ENCODE measurements at places on chromosomes 2 and 18.

DNA sequence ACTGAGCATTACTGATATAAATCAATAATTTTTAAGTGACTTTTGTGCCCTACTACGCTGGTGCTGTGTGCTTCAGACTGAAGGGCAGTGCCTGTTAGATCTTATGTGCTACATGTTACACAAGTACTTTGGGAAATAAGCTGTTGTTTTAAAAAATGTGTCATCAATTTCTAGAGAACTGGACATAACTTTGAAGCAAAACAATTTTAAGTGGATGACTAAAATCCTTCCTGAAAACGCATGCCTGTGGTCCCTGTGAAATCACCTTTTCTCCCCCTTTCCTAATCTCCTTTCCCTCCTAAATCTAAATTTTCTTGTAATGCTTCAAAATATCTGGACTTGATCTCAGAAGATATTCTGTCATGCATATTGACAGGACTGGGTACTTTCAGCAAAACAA lies 7.1 kb upstream of the IL1RL1 start:
- no peak for DNase-seq

DNA sequence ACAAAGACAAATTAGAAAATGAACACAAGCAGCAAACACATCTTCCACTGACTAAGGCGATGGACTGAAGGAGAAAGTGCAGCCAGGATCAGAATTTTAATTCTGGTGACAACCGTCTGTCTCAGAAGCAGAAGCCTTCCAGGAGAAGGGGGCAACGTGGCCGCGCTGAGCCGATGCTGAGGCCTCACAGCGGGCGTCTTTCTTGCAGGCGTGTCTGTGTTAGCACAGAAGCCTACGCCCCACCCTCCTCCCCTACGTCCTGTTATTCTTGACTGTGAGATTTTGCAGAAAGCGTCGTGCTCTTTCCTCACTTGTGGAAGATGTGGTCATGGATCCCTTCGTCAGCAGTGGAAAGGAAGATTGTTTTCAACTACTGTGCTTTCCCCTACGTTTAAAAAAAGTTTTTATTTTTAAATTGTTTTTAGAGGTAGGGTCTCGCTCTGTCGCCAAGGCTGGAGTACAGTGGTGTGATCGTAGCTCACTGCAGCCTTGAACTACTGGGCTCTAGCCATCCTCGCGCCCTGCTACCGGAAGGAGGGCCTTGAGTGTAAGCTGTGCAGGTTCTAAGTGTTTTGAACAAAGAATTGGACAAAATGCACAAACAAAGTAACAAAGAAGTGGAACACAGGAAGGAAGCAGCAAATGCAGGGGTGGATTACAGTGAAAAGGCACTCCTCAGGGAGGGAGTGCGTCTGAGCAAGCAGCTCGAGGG lies 422.0 kb downstream of the GALR1 start:
- DNase-seq: peak; percentile 53

DNA sequence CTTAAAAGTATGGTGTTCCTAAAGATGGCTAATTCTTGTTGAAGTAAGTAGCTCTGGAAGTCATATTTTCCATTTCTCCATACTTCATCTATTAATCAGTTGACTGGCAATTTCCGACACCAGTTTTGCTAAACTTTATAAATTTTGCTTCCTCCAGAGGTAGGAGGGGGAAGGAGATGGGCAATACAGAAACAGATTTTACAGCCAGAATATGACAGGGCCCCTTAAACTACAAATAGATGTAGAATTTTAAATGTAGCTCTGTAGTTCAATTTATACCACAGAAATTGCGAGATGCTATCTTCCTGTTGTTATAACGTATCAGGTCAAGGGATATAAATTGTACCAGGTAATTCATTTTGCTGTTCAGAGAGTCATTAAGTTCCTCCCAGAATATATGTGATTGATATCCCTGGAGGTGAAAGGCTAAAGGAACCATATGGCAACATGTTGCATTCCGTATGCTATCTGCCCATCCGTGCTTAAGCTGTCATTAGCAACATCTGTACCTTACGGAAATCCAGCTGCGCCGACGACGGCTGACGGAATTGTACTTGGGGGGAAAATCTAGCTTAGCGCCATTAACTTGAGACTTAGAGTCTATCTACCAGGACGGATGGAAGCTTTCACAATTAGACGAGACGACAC lies 8.4 kb upstream of the NR4A2 start:
- no peak for DNase-seq

DNA sequence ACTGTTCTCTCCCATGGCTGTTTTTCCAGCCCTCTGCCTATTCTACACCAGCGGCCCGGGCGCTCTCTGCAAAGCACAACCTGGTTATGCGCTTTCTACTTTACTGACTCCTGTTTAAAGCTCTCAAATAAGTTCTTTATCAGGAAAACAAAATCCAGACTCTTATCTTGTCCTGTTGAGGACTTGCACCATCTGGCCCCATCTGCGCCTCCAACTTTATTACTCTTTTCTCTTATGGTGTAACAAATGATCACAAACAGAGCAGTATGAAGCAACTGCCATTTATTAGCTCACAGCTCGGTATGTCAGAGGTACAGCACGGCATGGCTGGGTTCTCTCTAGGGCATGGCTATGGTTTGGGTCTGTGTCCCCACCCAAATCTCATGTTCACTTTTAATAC lies 236.5 kb upstream of the NT5C1B start:
- no peak for DNase-seq

- DNase-seq: no peak
Measured at GRCh38 chr2:208326016-208326415, 60.0 kb downstream of the PIKFYVE start.

GRCh38 chr18:74137920-74138538 lies 9.6 kb downstream of the FBXO15 start:
- DNase-seq: no peak

DNA sequence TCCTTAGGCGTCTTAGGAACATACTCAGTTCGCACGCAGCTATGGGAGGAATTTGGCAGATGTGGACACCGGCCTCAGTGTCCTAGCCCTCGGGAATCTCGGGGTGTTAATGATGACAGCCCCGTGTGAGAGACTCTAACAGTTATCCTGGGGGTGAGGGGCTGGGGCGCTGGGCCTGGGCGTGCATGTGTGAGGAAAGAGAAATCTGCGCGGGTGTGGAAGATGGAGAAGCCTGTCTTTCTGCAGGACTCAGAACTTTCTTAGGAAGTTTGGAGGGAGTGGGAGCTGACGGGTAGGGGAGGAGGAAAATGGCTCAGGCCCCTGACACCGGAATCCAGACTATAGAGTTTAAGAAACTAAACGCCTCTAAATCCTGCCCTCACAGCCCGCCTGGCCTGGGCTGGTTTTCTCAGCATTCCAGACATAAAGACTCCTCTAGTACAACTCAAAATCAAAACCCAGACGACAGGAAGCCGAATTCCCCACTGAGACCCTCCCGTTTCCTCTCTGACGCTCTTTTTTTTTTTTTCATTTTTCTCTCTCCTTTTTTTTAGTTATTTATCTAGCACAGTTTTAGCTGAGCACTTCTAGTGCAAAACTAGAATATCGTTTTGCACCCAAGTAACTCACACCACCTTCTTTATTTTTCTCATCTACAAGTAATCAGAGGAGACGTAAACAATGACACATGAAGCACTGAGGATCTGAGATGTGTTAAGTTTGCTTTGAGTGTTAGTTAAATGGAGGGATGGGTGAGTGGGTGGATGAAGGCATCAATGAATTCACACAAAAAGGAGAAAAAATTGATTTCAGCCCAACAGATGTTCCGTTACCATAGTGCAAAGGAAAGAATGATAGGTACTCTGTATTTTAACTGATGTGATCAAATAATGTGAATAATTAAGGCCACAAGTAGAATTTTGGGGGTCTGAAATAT lies 1.2 kb upstream of the HAAO start:
- no peak for DNase-seq

GRCh38 chr2:46921676-46922448 lies 6.3 kb upstream of the MCFD2 start:
- no peak for DNase-seq

DNA sequence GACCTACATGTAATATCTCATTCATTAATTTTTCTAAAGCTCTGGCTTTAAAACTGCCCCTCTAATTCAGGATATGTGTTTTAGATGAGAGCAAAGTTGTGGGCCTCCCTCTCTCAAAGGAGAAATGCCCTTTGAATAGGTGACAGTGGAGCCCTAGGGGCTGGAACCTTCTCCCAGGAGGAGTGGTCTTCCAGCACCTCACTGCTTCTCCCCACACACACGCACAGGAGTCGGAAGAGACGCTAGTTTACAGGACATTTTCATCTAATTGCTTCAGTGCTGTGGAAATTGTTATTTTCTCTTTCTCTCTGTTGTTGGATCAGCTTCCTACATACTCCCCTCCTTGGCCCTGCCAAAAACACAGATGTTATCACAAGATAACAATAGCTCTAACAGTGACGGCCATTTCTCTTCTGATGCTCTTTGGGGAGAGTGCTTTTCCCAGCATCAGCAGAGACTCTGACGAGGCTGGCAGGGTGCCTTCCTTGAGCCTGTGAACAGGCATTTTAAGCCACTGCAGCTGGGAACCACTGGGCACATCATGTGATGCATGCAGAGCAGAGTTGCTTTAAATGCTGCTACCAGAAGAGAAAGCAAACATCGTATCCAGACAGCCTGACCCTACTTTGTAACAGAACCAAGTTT lies 209.4 kb upstream of the SP5 start:
- no peak for DNase-seq

- DNase-seq: no peak
Measured at GRCh38 chr18:59929621-59930295, 30.0 kb downstream of the PMAIP1 start.

- no peak for DNase-seq
Measured at GRCh38 chr2:57536535-57537231, 509.9 kb upstream of the VRK2 start.

DNA sequence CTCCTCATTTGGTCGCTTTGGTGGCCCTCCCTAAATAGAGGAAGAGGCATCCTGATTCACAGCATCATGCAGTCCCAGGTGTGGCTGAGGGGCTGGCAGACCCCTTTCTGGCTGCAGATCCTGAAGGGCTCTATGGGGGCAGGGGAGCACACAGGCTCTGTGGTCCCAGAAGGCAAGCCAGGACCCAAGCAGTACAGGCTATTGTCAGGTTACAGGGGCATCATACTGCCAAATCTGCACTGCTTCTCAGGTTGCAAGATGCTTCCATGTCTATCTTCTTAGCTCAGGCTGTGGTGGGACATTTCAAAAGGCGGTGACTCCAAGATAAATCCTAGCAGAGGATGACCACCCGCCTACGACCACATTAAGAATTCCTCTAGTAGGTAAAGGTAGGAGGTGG lies 54.3 kb downstream of the TTC32 start:
- no peak for DNase-seq

DNA sequence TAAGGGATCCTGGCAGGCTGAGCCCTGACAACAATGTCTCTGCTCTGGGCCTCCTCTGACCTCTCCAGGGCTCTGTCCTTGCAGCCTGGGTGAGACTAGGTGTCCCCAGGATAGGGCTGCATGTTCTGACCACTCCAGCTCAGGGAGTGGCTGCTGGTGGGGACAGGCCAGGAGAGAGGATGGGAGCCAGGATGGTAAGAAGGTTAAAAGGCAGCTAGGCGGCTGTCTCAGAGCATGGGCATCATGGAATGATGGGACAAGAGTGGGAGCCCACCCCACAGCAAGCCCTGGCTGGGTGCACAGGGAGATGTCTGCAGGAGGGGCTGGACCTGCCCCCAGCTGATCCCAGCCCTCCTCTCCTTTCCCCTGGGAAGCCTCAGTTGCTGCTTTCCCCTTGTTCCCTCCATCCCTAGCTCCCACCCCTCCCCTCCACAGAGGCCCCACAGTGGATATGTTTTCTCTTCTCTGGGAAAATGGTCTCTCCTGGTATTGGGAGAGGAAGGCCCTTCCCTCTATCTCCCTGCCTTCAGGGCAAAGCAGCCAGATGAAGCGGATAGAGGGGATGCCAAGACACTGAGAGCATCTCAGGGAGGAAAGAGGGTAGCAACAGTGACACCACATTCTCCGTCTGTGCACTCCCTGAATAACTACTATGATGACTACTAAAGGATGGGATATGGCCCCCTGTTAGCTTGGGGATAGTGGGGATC lies 334.3 kb downstream of the DYSF start:
- no peak for DNase-seq

GRCh38 chr18:75754433-75754832 lies 326.9 kb upstream of the SMIM21 start:
- no peak for DNase-seq

DNA sequence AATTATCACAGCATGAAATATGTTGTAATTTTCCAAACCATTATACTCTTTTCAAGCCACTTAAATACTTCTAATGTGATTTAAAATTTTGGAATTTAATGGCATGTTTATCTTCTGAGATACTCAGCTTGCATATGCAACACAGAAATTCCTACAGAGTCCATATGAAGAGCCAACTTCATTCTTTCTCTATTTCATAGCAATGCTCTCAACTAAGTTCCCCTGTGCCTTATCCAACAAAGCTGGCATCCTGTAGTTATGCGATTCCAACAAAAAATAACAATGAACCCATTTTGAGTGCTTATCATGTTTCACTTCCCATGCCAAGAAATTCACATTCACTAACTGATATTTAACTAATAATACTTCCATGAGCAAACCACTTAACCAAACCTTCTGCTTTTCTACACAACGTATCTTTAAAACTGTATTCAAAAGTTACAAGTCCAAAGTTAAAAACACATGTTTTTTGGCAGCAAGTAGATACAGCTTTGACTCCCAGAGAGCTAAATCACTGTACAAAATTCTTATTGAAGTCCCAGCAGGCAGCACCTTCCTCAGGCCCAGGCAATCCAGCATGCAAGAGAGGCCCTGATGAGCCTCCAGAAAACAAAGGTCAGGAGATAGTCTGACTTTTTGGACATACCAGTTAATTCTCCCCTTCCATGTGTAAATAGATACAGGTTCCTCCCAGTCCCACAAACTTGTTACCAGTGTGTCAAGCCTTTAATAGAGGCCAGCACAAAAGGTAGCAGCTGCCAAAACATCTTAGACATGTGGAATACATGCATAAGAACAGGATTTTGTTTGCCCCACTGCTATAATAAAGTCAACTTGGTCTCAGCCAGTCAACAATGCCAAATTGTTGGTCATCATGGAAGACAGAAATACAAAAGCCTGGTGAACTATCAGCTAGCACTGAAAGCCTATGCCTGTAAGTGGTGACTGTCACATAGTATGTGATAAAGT lies 113.1 kb upstream of the WDR75 start:
- DNase-seq: no peak

DNA sequence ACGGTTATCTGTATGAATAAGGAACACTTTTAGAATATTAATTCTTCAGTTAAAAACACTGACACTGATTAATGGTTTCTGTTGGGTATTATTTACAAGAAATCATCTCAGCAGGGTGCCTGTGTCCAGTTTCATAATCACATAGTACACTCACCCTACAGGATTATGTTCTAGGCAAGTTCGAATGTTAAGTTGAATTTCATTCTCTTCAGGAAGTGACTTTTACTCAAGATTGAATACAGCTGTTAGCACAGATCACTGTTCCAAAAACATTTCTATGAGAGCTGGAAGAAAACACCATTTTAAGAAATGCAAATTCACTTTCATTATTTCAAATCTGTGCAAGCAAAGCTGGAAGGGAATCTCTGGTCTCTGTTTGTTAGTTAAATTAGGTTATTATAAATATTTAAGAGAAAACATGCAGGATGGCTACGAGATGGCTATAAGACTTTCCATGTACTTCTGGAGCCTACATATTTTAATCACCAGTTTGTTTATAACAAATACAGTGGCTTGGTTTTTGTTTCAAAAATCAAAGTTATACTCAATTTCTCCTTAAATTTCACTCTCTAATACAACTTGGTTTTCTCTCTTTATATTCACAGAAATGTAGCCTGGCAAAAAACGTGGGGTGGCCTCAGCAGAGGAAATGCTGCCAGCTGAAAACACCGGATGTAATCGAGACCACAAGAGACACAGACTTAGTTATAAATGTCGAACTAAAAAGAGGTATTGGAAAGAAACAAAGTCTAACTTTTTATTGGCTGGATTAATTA lies 65.8 kb downstream of the RBMS1 start:
- no peak for DNase-seq

Measured in WTC11 (cell line).